ENCODE measurements at places on chromosomes 5 and 9.

DNA sequence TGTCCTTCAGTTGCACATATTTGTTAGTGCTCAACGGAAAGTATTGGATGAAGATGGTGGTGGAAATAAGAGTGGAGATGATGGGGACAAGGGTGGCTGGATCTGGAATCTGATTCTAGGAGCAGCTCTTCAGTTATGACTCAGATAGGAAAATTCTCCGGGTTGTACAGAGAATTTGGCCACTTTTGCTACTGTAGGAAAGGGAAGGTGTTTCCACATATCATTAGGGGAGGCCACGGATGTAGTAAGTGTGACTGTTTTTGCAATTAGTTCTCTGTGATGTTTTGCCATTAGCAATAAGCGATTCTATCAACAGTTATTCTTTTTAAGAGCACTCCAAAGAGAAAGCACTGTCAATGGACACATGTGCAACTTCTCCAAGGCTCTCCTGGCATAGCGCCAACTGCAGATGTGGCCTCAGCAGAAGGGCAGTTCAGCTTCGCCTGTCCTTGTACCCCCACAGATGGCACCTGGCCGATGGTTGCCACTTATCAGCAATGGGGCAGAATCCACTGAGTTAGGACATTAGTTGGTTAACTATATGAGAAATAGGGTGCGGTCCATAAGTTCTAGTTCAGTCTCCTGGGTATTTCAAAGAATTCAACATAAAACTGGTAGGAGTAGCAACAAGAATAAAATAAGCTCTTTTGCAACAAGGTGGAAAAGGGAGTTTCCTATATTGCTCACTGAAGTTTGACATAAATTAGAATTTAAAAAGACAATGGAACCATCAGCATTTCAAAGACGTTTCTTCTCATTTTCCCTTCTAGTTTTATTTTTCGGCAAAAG is 96.3 kb downstream of the ARSB start:
- DNase-seq: no peak

- peak; percentile 13 for DNase-seq
Observed at GRCh38 chr5:136084698-136085097, 47.9 kb upstream of the SMAD5 start.

DNA sequence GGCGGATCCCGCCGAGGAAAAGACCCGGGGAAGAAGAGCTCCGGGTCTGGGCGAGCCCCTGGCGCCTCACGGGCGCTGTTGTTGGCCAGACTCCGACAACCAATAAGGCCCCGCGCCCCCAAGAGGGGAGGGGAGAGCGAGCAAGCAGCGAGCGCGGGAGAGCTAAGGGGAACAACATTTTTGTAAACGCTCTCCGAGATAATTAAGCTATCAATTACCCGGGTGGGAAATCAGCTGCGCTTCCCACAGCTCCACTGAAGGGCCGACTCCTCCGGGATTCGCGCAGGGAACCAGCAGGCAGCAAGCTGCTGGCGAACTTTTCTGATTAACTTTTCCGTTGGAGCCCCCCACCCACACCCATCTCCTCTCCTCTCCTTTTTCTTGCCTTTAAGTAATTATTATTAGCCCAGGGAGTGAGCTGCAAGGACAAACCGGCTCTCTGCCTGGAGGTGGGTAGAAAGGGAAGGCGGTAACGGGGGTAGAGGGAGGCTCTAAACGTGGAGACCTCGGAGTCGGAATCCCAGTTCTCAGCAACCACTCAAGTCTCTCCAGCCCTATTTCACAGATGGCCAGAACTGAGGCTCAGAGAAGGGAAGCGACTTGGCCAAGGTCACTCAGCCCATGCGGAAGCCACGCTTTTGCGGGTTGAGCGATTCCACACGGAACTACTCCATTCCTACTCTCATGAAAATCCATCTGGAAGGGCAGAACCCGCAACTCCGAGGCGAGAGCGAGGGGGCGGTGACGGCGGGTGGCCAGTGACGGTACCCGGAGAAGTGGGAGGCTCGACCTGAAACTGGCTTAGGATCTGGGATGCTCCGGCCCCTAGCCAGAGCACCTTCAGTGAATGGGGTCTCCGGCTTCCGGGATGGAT is 1.3 kb downstream of the ASTN2 start:
- DNase-seq: peak; percentile 29

GRCh38 chr9:123924727-123925126 is 5.2 kb downstream of the DENND1A start:
- DNase-seq: no peak

- DNase-seq: no peak
Observed at GRCh38 chr9:15999422-16000339, 446.8 kb downstream of the CCDC171 start.

GRCh38 chr5:168207450-168208029 is 83.9 kb upstream of the WWC1 start:
- DNase-seq: no peak

GRCh38 chr5:56552612-56553268 is 262.6 kb upstream of the MAP3K1 start:
- DNase-seq: no peak

GRCh38 chr9:112753725-112754124 is 3.2 kb downstream of the SNX30 start:
- DNase-seq: no peak

- no peak for DNase-seq
Observed at GRCh38 chr5:102561894-102562760, 63.3 kb upstream of the SLCO6A1 start.

GRCh38 chr5:123428521-123429220 is 5.5 kb upstream of the CEP120 start:
- DNase-seq: no peak

DNA sequence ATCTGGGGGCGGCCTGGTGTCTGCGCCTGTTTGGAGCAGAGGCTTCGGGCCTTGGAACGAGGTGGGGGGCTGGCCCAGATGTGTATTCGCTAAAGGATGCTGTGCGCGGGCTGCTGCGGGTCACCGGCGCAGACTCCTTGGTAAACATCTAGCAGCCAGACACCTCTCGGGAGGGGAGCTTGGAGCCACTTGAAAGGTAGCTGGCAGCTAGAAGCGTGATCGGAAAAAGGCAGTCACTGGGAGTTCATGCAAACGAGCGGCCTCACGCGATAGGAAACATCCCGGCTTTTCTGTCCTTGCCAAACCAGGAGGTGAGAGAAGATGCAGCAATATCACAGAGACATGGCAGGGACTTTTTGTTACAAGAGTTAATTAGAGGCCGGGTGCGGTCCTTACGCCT is 8.1 kb downstream of the LAMC3 start:
- DNase-seq: no peak

DNA sequence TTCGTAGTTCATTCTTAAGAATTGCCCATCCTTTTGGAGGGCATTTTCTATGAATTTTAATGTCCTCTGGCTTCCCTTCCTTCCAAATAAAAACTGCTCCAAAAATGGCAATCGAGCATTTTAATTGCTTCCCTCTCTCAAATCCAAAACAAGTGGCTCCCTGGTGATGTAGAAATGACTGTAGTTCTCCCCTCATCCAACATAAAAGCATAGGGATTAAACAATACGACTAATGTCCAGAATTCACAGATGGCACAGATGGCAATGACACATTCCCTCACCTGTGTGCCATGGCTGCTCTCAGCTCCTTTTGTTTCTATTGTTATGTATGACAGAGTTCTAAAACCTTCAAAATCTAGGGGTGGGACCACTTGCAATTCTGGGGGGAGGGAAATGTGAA is 417.3 kb downstream of the RAB3C start:
- no peak for DNase-seq

DNA sequence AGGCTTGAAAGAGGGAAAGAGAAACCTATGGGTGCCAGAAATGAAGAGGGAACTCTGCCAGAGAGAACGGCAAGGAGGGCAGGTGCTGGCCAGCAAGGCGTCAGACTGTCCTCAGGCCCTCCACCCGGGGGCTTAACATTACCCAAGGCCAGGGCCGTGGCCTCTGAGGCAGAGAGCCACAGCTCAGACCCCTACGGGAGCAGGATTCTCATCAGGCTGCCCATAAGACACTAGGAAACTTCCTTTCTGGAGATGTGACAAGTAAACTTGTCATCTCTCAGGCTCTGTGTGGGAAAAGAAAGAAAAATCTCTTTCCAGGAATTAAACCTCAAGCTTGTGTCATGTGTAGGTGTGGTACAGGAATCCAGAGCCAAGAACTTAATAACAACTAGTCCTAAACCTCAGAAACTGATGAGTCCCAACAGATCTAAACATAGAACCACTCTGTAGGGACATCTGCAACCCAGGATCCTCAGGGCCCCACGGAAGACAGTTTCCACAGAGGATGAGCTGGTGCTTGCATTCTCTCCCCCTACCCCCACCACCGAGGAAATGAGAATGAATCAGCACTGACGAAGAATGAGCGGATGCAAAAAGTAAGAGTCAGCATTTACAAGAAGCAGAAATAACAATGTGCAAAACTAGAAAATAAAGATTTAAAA is 74.3 kb downstream of the DCP2 start:
- peak; percentile 35 for DNase-seq

DNA sequence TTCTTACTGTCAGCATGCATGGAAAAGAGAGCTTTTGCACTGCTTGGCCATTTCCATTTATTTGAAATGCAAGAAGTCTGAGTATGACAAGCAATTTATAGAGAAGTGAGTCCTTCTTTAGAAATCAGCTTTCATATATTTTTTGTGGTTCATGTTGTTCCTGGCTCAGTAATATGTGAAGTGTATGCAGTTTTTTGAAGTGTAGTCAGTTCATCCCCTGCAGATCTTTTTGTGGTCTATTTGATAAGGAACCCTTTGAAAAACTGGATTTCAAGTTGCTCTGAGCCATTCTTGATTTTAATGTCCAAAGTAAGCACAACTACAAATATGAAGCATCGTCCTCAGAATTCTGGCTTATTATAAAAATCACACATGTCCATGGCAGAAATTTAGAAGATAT is 294.1 kb upstream of the SMC2 start:
- no peak for DNase-seq

DNA sequence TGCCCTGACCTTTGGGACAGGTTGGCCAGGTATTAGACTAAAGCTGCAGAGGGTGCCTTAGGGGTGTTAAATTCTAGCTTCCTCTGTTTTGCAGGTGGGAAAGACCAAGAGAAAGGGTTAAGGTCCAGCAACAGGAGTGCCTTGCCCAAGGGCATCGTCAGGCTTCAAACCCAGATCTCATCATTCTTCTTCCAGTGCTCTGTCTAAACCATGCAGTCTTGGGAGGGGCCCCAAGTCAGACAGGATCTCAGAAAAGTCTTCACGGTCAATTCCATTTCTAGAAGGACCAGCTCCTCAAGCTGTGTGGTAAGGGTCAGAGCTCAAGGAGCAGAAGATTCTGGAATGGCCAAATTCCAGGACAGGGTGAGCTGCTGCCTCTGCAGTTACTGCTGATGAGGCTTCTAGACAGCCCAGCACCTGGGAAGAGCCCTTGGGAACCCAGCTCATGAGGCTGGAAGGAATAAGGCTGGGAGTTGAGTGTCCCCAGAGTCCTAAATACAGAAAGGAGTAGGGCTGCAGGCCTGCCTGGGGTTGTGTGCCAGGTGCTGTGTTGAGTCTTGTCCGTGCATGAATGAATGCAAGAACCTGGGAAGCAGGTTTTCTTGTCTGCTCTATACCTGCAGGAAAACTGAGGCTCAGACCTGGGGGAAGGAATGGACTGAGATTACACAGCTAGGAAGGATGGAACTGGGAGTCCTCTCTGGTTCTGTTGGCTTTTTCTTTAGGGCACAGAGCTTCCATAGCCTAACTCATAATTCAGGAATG is 69.3 kb downstream of the WWC1 start:
- DNase-seq: no peak

DNA sequence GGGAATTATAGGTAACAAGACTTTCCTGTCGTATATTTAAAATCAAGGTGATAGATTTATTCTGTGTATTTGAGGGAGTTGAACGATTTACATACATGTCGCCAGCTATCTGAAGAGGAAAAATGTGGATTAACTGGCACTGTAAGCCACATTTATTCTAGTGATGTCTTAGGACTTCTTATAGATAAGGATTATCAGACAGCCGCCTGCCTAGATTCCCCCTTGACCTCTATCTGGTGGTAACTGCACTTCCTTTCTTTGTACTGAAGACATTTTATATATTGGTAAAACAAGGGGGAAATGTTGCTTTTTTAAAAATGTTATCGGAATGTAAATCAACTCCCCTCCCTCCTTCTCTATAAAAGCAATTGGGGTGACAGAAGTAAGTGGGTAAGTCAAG is 39.3 kb upstream of the F2RL2 start:
- no peak for DNase-seq

DNA sequence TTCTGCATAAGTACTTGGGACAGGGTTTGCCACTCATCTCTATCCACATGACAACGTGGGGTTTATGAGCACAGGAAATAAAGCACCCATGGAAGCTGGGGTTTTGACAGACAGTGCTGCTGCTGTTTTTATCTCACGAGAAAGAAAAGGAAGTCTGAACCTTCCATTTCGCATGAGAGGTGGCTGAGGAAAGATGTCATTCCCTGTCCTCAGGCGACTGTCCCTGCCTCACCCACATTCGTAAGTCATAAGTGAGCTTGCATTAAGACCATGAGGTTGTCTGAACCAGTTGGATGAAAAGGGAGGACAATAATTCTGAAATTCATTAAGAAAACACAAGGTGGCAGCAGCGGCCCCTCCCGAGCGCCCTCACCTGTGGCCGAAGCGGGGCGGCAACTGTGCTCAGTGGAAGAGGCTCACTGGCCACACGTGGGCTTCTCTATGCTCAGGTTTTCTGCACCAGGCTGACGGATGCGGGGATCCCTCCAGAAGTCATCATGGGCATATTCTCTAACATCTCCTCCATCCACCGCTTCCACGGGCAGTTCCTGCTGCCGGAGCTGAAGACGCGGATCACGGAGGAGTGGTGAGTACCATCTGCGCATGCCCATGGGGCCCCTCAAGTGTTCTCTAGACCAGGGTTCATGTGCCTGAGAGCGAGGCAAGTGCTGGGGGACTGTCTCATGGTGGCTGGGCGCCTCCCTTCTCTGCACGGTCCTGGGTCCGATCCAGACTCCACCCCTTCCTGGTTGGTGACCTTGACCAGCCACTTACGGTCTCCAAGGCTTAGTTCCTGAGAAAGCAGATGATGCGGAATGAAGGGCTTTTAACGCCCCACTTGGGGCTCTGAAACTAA is 54.7 kb upstream of the SUSD3 start:
- DNase-seq: peak; percentile 31

DNA sequence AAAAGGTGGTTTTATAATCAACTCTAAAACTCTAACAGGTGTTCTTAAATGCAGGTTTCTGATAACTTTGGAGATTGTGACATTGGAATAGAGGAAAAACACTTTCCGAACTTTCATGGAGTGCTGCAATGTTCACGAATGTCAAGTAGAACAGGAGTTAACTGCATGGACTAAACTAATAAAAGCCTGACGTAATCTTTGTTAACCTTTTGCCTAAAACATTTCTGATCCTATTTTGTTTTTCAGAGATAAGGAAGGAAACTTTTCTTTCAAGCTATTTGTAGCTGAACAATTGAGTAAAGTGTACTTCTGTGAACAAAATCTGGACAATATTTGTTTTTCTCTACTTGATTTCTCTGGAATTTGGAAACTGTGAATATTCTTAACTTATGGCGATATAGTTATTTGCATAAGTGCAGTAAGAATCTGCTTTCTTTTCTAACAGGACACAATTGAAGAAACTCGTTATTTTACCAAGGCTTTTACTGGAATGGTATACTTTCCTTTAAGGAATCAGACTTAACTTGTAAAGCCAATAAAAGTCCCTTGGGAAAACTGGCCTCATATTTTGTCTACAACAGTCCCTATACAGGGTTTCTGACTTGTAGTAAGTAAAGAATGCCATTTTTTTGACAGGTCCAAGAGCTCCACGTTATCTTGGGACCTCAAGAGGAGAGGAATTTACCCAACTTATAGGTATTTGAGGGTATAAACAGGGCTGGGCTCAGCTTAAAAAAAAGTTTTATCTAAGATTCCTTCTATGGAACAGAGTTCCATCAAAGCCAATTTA is 154.7 kb downstream of the NXNL2 start:
- no peak for DNase-seq
